ENCODE measurements at places on chromosomes 1 and 21.

DNA sequence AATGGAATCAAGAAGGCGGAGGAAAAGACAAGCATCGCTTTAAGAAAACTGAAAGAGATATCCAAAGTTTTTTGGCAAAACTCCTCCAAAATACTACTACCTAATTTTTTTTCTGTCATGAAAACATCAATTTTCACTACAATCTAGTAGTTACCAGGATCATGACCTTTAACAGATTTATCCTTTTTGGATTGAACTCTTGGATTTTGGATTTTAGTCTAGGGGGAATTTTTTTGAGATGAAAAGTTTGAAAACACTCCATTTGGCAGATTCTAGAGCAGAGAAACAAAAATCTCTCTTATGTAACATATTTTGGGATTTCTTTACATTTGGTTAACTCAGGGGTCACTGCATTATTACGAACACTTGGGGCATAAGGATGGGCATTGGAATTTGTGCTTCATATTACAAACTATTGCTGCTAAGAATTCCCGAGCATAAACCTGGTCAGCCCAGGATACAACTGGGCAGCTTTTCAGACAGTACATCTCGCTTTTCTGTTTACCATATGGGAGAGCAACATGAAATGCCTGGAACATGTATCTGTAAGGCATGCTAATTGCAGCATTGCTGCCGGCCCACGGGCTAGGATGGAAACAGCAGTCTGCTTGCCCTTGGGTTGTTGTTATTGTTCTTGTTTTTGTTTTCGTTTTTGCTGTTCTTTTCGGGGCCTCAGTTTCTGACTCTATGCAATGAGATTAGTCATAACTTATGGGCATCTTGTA, 264.3 kb downstream of the RHOU start:
- peaks cover 19% of the 10 kb centered on the region for H3K4me1 ChIP-seq
- no peak for ATAC-seq
- no peaks in the 10 kb centered on the region for H3K36me3 ChIP-seq

DNA sequence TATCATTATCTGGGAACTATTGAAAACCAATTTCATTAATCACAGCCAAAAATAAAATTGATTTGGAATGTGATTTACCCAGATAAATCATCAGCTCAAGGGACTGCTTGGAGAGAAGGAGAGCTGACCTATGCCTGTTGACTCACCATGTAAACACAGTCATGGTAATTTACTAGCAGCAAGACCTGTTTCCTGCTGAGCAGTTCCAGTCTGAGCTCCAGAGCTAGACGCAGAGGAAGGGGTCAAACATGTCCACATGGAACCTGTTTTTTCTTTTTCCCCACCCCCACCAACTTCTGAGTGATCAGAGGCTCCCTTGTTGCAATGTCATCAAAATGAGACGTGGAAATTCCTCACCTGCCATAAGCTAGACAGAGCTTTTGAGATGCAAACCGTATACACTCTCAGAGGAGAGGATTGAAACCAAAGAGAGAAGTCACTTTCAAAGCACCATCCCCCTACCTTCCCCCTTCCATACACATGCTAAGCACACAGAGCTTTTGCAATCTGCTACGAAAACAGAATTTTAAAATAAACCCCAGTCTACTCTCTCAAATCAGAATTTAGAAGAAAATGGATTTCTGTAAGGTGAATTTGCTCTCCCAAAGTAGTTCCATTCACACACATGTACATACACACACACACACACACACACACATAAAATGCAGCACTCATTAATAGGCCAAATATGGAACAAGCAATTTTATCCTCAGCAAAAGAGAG, 55.9 kb upstream of the PTGFRN start:
- no peak overlapping the region for H3K4me3 ChIP-seq
- peaks cover 30% of the 10 kb centered on the region for H3K4me1 ChIP-seq
- no peaks in the 10 kb centered on the region for H3K27me3 ChIP-seq
- H3K36me3 ChIP-seq: no peaks in the 10 kb centered on the region
- no peak overlapping the region for H3K27ac ChIP-seq

DNA sequence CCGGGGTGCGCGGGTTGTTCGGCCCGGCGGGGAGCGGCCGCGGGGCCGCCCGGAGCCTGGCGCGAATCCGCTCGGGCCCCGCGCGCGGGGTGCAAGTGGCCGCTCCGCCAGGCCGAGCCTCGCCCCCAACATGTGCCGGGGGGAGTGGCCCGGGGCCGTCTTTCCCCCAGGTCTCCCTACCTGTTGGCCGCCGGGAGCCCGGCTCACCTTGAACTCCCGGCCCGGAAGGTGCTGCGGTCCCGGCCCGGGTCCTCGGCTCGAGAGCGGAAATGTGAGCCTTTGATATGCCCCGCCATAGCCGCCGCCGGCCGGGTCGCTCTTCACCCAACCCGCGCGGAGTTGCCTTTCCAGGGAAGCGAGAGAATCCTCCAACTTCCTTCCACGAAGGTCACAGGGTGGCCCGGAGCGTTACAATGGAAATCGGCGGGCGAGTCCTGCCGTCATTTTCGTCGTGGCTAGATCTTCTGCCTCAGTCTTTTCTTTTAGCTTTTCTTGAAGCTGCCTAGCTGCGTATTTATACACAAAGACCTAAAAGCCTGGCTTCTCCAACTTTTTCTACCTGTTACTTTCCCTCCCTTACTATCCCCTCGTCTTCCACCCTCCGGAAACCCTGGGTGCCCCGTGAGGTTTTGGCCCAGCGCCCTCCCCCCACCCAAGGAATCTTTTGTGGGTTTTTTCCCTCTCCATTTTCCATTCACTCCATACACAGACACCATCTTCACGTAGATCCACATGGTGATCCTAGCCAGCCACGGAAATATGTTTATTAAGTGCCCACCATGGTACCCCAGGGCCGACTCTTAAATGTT, 867 bp downstream of the PTGFRN start:
- H3K27me3 ChIP-seq: no peaks in the 10 kb centered on the region
- H3K4me1 ChIP-seq: peaks cover 16% of the 10 kb centered on the region
- peak overlapping the region; percentile 78 for H3K27ac ChIP-seq
- H3K4me3 ChIP-seq: peak overlapping the region; percentile 48
- H3K36me3 ChIP-seq: no peaks in the 10 kb centered on the region
- ATAC-seq: peak; percentile 26

GRCh38 chr1:46689356-46689755, 17.7 kb downstream of the TEX38 start:
- no peak overlapping the region for H3K27ac ChIP-seq
- no peak overlapping the region for H3K4me3 ChIP-seq
- H3K4me1 ChIP-seq: peaks cover 44% of the 10 kb centered on the region
- no peaks in the 10 kb centered on the region for H3K27me3 ChIP-seq

- no peaks in the 10 kb centered on the region for H3K4me1 ChIP-seq
- H3K4me3 ChIP-seq: no peak overlapping the region
- no peak for ATAC-seq
- H3K36me3 ChIP-seq: no peaks in the 10 kb centered on the region
- no peaks in the 10 kb centered on the region for H3K27me3 ChIP-seq
- no peak overlapping the region for H3K27ac ChIP-seq
Measured at GRCh38 chr1:93442008-93442666, 5.8 kb upstream of the FNBP1L start.

DNA sequence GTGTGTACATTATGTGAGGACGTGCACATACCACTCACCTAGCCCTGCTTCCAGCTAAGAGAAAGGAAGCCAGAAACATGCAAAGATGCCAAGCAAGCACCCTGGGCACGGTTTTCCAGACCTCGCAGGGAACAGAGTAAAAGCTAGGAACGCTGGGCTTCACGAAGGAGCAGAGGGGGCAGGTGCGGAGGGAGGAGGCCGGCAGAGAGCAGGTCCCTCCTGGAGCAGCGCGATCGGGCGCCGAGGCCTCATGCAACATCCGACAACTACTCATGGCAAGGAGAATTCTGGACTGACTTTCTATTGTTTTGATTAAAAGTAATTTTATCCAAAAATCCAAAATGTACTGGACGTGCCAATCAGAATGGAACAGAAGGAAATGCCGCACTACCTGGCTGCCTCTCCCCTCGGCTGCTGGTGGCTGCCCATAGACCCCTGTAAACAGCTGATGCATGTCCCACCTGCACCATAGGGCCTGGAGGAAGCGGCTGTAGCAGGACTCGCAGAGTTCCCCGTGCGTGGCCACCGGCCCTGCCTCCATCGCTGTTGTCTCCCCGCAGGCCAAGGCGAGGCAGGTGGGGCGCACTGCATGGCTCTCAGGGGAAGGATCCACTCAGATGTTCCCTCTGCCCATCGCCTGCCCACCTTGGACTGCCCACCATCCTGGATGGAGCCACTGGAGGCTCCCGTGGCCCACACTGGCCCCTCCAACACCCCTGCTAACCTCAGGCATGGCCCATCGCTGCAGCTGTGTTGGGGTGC, 93.5 kb downstream of the WDR4 start:
- H3K27me3 ChIP-seq: peaks cover 46% of the 10 kb centered on the region
- no peak overlapping the region for H3K4me3 ChIP-seq
- peaks cover 5% of the 10 kb centered on the region for H3K4me1 ChIP-seq

- peaks cover 55% of the 10 kb centered on the region for H3K36me3 ChIP-seq
- H3K27me3 ChIP-seq: no peaks in the 10 kb centered on the region
- H3K4me1 ChIP-seq: no peaks in the 10 kb centered on the region
- no peak overlapping the region for H3K4me3 ChIP-seq
Measured at GRCh38 chr1:168312718-168313604, 32.3 kb downstream of the TBX19 start.

DNA sequence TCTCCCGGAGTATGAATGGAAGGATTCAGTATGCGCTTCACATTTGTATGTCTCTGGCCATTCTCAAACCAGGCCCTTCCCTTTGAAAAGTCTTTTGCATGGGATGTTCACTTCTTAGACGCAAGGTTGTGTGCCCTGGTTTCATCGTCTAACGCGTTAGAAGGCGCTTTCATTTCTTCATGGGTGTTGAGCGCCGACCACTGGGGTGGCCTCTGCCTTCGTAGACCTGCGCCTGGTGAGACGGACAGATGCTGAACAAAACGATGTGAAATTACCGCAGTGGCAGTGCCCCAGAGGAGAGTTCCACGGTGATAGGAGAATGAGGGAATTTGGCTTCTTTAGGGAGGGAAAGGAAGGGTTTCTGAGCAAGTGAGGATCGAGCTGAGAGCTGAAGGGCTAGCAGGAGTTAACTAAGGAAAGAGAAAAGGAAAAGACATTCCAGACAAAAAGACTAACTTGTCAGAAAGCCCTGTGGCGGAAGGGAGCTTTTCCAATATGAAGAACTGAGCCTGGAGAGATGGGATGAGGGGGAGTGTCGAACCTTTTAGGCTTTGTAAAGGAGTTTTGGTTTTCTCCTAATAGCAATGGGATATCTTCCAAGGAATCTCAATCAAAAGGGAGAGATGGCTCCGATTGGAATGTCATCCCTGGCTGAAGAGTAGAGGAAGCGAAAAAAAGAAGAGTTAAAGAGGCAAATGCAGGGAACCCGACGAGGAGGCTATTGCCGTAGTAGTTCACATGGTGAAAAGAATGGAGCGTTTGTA, 951 bp downstream of the GGPS1 start:
- no peaks in the 10 kb centered on the region for H3K27me3 ChIP-seq
- H3K27ac ChIP-seq: peak overlapping the region; percentile 99

DNA sequence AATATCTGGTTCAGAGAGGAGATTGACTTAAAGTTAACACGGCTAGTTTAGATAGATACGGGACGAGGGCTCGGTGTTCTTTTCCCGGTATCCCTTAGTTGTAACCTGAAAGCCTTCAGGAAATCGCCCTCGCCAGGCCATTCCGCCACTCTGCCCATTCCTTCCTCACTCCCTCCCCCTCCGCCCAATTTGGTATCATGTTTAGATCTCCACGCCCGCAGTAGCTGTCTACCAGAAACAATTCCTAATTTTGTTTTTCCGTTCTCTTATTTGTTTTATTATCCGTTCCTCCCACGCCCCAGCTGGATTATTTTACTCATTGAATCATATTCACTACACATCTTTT, 685 bp upstream of the VAMP4 start:
- ATAC-seq: peak; percentile 65
- H3K4me3 ChIP-seq: peak overlapping the region; percentile 73
- H3K27ac ChIP-seq: peak overlapping the region; percentile 97
- H3K27me3 ChIP-seq: no peaks in the 10 kb centered on the region
- peaks cover 41% of the 10 kb centered on the region for H3K4me1 ChIP-seq

GRCh38 chr1:54464031-54464476, 57.9 kb upstream of the SSBP3 start:
- no peak for ATAC-seq
- no peak overlapping the region for H3K4me3 ChIP-seq
- H3K27me3 ChIP-seq: no peaks in the 10 kb centered on the region
- no peaks in the 10 kb centered on the region for H3K36me3 ChIP-seq
- H3K4me1 ChIP-seq: no peaks in the 10 kb centered on the region

DNA sequence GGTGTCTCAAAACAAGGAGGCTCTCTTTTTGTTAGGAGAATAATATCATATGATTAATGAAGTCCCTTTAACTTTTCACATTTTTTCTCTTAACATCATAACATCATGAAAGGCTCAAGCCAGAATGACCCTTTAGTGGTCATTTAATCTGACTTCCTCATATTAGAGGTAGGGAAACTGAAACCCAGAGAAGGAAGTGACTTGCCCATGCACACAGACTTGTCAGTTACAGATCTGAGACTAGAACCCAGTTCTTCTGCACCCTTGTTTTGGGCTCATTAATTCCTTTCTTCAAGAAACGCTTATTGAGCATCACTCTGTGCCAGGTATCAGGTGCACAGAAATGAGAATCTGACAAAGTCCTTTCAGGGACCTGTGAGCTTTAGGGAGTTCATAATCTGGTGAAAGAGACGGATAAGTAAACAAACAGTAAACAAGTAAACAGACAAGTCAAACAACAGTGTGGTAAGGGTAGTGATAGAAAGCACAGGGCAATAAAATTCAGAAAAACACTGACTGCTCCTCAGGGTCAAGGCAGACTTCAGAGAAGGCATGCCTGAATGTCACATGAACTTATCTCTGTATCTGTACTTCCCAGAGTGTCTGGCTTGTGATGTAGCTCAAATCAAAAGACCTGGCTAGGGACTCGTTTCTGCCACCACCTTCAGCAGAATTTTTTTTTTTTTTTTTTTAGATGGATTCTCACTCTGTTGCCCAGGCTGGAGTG, 38.3 kb upstream of the OSBPL9 start:
- no peak overlapping the region for H3K27ac ChIP-seq
- no peak overlapping the region for H3K4me3 ChIP-seq
- no peaks in the 10 kb centered on the region for H3K27me3 ChIP-seq
- no peaks in the 10 kb centered on the region for H3K36me3 ChIP-seq
- H3K4me1 ChIP-seq: no peaks in the 10 kb centered on the region

DNA sequence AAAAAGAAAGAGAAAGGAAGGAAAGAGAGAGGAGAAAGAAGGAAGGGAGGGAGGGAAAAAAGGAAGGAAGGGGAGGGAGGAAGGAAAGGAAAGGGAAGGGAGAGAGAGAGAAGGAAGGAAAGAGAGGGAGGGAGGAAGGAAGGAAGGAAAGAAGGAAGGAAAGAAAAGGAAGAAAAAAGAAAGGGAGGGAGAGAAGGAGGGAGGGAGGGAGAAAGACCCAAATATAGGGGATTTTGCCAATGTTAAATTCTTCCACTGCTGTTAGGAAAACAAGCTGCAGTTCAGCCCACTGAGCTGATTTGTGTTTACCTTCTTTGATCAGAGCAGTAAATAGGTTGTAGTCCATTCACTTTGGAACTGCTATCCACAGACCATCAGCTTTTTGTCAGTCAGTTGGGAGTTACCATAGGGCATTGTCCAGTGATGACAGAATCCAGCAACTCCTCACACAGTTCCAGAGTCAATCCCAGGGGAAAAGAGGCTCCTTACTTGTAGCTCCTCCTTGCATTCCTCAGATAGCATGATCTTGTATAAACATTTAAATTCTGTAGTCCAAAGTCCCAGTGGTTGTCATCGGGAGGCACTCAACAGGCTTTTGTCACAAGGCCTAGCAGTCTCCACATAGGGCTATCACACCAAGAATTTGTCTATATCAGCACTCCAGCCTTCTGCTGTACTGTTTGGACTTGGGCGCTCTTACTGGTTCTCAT, 13.5 kb upstream of the PPP1R8 start:
- no peak overlapping the region for H3K27ac ChIP-seq
- no peaks in the 10 kb centered on the region for H3K27me3 ChIP-seq
- no peak overlapping the region for H3K4me3 ChIP-seq
- peak; percentile 67 for ATAC-seq
